ENCODE measurements at places on chromosomes 3 and 15.

- DNase-seq: no peak
These were observed 11.3 kb downstream of the USF3 start for GRCh38 chr3:113685124-113685523.

DNA sequence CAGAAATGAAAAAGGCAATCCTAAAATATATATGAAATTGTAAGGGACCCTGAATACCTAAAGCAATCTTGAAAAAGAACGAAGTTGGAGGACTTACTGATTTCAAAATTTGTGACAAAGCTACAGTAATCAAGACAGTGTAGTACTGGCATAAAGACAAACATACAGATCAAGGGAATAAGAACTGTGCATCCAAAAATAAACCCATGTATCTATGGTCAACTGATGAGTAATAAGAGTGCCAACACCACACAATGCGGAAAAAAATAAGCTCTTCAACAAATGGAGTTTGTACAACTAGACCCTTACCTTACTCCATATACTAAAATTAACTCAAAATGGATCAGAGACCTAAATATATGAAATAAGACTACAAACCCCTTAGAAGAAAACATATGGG, 29.6 kb downstream of the GSK3B start:
- no peak for DNase-seq

DNA sequence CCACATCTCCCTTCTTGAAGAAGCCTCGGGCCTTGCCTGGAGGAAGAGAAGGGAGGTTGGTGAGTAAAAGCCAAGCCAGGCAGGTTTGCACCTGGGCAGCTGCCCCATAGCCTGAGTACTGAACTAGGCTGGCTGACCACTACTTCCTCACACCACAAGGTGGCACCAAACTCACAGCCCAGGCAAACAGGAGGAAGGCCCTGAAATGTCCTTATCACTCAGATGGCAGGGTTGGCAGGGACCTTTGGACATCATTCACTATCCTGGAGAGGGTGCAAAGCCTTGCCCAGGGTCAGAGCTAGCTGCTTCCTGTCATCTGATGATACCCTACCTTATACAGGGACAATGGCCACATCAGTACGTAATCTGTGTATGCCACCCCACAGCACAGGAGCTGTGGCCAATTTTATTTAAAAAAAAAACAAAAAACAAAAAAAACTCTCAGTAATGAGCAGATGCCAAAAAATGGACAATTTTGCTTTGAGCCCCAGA, 2.2 kb upstream of the GRAMD2A start:
- DNase-seq: peak; percentile 88

- DNase-seq: no peak
These were observed 618.5 kb downstream of the NR2F2 start for GRCh38 chr15:96948981-96949380.

DNA sequence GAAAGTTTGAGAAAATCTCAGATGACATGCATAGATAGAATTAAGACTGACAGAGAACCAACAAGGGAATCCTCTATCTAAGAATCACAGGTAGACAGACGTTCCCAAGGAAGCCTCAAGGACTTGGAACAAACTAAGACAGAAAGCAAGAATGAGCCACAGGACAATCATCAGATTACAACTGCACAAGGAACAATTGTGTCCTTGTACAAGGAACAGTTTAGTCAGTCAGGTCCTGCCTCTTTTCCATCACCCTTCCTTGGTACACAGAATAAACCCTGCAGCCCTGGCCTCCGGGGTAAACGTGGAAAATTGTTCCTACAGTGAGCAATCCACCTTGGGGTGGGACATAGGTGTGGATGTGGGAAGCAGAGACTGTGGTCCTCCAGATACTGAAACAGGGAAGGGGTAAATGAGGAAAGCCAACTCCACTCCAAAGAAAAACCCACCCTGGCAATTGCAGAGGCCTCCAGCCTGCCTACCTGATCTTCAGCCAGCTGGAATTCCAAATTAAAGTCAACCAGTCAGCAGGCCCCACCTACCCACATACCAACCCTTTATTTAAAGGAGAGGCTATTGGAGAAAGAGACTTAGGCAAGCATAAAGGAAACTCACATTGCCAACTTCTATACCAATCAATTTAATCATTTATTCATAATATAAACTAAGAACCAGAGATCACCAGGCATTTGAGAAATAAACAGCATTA, 73.4 kb downstream of the ULK4 start:
- peak; percentile 3 for DNase-seq

DNA sequence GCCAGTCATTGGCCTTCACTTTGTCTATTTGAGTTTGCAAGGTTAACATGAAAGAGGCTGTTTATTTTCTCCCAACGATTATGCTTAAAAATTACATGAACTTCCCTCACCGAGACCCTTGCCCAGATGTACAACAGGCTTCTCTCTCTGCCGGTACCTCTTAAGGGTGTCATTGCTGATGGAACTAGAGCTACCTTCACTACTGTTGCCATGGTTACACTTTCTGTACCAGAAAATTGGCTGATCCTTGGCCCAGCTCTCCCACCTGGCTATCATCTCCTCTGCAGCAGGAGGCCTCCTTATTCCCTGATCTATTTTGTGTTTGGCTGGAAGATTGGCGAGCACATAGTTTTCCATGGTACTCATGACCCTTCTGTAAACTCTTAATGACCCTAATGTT, 24.0 kb upstream of the LIPC start:
- no peak for DNase-seq

DNA sequence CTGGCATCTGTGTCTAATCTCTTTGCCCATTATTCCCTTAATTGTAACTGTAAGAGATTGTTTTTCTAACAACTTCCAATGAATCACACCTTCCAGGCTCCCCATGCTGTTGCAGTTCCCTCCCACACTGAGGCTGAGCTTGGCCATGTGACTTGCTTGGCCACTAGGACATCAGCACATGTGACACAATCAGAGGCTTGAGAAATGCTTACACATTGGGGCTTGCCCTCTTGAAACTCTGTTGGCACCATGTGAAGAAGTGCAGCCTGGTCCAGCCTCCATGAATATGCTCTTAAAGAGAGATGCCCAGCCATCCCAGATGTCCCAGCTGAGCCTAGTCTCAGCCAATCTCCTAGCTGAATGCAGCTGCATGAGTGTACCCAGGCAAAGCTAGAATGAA, 326.8 kb upstream of the SOX2 start:
- DNase-seq: no peak

- DNase-seq: no peak
These were observed 6.4 kb downstream of the ROBO1 start for GRCh38 chr3:79761441-79761840.

GRCh38 chr15:101183226-101183930, 68.5 kb downstream of the CHSY1 start:
- no peak for DNase-seq

GRCh38 chr15:50063226-50063625, 55.8 kb downstream of the ATP8B4 start:
- DNase-seq: no peak

DNA sequence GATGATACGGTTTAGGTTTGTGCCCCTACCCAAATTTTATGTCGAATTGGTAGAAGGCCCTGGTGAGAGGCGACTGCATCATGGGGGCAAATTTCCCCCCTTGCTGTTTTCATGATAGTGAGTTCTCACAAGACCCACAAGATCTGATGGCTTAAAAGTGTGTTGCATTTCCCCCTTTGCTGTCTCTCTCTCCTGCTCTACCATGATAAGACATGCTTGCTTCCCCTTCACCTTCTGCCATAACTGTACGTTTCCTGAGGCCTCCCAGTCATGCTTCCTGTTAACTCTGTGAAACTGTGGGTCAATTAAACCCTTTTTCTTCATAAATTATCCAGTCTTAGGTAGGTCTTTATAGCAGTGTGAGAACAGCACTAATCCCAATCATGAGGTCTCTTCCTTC, 381.2 kb downstream of the RSL24D1 start:
- DNase-seq: no peak

DNA sequence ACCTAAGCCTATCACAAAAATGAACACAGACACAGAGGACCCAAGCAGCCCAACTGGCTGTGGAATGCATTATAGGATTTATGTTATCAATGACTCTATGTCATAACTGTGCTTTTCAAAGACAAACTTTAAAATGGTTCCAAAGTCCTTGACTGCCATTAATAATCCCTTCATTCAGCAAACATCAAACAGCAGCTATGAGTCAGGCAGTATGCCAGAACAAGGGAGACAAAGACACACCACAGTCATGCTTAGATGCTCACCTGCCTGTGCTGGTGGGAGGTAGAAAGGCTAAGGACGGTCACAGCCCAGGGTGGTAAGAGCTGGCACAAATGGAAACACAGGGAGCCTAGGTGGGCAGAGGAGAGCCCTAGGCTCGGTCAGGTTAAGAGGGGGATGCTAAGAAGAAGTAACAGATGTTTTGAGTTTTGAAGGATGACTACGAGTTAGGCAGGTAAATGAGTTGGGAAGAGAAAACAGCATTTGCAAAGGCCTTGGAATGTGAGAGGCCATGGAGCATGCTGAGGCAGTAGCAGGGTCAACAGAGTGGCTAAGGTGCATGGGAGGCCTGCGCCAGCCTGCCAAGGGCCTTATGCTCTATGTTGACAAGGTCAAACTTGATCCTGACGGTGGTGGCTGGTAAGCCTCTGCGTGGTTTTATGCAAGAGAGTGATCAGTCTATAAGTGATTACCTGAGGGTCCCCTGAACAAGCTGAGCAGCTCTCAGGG, 23.0 kb downstream of the NMNAT3 start:
- no peak for DNase-seq

GRCh38 chr3:124791639-124792151, 61.4 kb downstream of the UMPS start:
- peak; percentile 94 for DNase-seq

DNA sequence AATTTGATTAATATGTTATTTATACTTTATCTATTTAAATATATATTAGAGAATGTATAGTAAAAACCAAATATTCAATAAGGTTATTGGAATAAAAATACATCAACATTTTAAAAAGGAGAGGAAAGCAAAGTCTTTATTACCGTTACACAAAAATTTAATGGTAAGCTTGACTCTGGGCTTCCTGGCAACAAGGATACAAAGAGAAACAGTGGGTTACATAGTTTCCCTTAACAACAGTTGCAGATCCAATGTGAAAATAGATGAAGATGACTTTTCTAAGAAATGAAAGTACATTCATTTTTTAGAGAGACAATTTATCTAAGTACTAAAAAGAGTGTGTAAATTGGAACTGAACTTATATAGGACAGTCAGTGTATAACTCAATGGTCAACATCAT, 6.0 kb upstream of the PHLDB2 start:
- no peak for DNase-seq

DNA sequence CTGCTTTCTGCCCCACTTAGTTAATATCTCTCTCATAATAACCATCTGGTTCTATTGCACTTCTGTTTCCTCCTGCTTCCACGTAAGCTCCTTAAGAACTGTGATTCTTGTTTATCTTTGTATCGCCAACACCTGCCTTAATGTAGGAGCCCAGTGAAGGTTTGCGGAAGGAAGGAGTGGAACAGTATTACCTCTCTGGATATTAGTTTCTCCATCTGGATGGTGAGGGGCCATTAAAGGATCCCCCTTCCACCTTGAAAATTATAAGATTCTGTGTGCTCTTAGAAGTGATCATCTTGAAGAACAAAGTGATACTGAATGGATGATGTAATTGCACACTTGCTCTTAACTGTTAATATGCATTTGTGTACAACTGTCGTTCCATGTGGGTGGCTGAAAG, 2.2 kb downstream of the CHRNA5 start:
- no peak for DNase-seq

- no peak for DNase-seq
These were observed 347 bp downstream of the HACL1 start for GRCh38 chr3:15601046-15601398.

DNA sequence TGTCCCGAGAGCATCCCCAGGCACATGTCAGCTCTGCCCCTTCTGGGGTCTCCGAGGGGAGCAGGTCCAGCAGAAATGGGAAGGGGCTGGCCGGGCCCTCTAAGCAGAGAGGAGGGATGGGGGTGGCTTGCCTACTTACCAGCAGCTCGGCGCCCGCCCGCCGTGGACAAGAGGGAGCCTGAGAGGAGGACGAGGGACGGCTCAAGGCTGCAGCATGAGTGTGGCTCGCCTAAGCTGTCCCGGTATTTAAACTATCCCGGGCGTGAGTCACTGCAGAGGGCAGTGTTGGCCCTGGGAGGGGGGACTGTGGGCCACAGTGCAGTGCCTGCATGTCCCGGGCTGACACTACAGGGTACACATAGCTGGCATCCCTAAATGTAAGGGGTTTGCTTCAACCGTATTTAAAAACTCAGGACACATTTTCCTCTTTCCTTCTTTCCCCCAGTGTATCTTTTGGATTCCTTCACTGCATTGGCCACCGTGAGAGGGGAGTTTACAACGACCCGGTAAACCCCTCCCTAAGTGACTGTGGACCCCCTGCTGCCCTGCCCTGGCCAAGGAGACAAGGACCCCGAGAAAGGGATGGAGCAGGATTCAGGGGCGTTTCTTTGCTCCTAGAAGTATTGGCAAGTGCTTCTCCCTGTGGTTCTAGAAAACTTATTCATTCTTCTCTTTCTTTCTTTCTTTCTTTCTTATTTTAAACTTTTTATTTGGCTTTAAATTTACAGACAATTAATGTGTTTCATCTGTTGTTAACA, at the start of gene LRRC15:
Gene LRRC15 (minus strand): TSS at position 222 of the 758 bp plus-strand sequence. CDS start 8,700 bp downstream, outside the sequence.
- DNase-seq: peak; percentile 87

GRCh38 chr3:111324645-111325044, 217.4 kb upstream of the CD96 start:
- DNase-seq: no peak

- no peak for DNase-seq
These were observed 39.7 kb upstream of the LRRFIP2 start for GRCh38 chr3:37214076-37214475.

DNA sequence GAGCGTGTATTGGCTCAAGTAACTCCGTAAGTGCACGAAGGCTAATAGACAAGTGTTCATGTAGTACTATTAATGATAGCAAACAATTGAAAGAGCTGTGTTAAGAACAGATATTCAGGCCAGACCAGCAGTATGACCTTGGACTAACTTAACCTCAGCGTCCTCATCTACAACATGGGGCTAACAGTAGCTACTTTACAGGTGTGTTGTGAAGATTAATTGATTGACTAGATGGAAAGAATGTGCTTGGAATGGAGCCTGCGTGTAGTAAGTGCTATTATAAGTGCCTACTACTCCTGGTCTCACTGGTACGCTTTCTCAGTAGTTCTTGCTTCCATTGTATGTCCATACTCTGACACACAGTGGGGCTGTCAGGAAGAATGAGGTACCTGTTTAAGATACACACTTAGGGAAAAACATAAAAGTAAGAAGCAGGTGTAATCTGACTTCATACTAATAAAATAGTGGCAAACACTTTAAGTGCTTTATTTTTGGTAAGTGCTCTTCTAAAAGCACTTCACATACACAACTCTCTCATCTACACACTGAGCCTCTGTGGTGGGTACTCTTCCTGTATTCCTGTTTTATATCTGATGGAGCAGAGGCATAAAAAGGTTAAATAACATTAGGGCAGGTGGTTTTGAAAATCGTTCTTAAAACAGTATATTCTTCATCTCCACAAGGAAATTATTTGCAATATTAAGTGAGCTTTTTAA, 24.3 kb upstream of the FBXL22 start:
- DNase-seq: no peak

GRCh38 chr3:55484801-55485791, 2.0 kb downstream of the WNT5A start:
- peak; percentile 96 for DNase-seq

- DNase-seq: no peak
These were observed 828.8 kb downstream of the ROBO2 start for GRCh38 chr3:77868725-77869124.

GRCh38 chr3:64031540-64032508, 8.5 kb upstream of the PSMD6 start:
- DNase-seq: peak; percentile 33

GRCh38 chr15:89090791-89091626, 2.8 kb downstream of the ABHD2 start:
- DNase-seq: peak; percentile 62

GRCh38 chr3:151037746-151038477, 47.6 kb upstream of the MED12L start:
- peak; percentile 94 for DNase-seq

GRCh38 chr3:94336046-94336753, 273.3 kb downstream of the NSUN3 start:
- DNase-seq: peak; percentile 77

All from astrocyte of the hippocampus (primary cell).